ENCODE measurements at places on chromosomes 7 and 10.

DNA sequence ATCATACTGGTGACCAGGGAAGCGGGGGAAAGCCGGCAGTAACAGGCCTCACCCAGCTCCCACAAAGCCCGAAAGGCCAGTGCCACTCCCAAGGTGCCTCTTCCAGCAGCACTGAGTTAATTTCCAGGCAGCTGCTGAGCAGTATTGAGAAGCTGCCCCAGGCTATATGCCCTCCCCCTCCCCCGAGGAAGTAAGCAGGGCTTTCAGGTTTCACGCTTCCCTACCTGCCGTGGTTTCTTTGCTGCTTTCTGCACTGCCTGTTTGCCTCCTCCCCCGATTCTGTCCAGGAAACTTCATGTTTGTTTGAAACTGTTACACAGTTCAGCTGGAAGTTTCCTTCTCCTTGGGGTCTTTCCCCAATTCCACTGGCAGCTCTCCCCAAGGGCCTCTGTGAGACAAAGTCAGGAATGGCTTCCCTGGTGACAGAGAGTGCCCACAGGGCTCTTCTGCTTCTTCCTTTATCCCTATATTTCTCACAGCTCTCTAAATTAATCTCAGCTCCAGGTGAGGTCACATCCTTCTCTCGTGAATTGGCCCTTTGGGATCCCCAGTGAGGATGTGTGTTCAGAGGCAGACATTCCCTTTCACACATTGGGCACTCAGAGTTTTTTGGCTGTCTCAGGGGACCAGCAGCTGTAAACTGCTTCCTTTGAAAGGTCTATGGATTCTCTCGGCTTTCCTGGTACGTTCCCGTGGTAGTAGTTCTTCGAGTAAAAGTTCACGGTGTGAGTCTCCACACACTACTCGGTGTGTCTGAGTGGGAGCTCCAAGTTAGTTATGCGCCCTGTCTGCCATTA, 19.4 kb downstream of the C1GALT1 start:
- no peak for DNase-seq

DNA sequence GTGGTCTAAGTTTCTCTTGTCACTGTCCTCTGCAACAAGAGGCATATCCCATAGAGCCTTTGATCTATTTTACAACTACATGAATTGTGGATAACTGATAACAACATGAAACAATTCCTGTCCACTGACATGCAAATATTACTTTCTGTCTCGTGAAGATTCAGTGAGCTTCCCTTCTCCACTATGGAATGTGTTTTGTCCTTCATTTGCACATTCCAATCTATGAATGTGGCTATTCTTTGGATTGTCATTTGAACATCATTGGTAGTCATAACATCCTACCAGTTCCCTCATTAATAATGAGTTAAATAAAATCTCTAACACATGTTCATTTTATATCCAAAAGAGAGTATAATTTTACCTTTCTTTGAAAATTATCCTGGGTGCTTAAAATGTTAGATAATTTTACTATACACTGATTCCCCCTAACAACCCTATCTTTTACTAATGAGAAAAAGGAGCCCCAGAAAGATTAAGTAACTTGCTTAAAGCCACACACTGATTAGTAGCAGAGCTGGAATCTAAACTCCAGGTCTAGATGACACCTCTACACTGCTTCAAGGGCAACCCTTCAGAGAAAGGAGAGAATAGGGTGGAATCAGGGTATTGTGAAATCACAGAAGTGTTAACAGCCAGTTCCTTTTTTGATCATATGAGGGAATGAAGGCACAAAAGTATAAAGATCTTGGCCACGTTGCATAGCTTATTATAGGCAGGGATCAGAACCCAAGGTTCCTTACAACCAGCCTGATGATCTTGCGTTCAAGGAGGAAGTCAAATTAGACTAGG, 39.1 kb downstream of the PDE1C start:
- DNase-seq, result no peak

DNA sequence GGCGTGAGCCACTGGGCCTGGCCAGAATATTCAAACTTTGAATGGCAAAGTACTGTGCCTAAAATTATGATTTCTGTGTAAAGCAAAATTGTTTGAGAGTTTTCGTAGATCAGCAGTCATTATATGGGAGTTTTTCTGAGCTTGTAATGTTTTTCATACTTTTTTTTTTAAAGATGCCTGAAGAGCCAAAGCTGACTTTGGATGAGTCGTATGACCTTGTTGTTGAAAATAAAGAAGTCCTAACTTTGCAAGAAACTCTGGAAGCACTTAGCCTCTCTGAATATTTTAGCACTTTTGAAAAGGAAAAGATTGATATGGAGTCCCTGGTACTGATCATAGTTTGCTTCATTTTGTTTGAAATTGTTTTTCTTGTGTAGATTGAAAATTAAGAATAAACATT, 26.7 kb downstream of the SEC23IP start:
- no peak for DNase-seq

- no peak for DNase-seq
Measured at GRCh38 chr10:34599026-34599795, 215.9 kb downstream of the PARD3 start.

- DNase-seq, result no peak
Measured at GRCh38 chr10:1732564-1732996, 4.7 kb downstream of the ADARB2 start.

GRCh38 chr7:25565949-25566348, 337.7 kb upstream of the NPVF start:
- DNase-seq, result peak; percentile 36

DNA sequence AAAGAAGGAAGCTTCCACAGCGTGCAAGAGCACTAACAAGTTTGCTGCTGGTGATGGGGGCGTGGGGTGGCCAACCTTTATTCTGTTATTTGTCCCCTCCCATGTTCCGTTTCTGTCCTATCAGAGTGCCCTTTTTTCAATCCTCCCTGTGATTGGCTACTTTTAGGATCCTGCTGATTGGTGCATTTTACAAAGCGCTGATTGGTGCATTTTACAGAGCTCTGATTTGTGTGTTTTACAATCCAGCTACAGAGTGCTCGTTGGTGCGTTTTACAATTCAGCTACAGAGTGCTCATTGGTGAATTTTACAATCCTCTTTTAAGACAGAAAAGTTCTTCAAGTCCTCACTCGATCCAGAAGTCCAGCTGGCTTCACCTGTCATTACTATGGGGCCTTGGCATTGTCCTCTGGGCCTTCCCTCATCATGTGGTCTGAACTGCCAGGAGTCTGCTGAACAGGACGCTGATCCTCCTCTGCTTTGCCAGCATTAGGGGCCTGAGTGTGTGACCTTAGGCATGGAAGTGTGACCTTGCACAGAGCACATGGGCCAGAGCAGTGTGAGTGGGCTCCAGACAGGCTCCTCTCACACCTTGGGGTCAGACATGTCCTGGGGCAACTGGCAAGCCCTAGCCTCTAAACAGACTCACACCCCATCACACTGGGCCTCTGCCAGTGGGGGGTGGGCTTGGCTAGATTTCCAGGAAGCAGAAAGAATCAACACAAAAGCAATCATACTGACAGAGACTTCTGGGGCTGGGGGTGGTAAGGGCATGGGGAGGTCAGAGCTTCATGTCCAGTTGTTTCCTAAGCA, 167.4 kb downstream of the PTPN20 start:
- DNase-seq, result no peak
